ENCODE measurements at places on chromosomes 4 and X.

- no peak for DNase-seq
Measured at GRCh38 chrX:24282381-24283126, 31.3 kb downstream of the SUPT20HL2 start.

- no peak for DNase-seq
Measured at GRCh38 chrX:38260231-38260630, 39.6 kb upstream of the SRPX start.

DNA sequence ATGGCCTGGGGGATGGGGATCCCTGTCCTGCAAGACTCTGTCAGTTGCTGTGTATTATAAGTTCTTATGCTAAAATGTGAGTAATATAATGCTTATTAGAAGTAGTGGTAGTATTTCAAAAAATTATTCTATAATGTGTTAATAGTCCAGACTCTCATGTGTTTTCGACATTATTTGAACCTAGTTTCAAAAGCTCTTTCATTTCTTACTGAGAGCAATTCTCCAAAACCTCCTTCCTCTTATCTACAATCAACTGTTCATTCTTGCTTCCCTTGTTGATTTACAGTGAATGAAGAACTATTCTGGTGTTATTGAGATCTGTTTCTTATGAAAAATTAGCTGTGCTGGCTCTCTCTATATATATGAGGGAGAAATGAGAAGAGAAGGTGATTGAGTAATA, 32.9 kb upstream of the PTPN13 start:
- DNase-seq: no peak

DNA sequence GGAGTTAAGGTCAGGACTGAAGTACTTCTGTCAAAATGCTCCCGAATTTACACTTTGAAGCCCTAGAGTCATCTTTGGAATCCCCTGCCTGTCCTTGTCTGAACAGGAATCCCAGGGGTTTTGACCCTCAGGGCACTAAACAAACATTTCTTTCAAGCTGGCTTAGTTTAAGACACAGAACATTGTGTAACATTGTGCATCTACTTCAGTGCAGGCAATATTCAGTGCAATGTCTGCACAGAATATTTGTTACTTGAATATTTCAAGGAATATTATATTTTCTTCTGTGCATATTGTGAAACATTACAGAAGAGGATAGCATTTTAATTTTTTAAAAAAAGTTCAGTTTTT, 763.4 kb downstream of the PCDH18 start:
- DNase-seq: no peak

- no peak for DNase-seq
Measured at GRCh38 chr4:140255927-140256326, 101.9 kb upstream of the MAML3 start.

All from activated CD8-positive, alpha-beta T cell treated with anti-CD3 and anti-CD28 coated beads for 36 hours (primary cell).